ENCODE measurements at places on chromosomes 1 and 21.

DNA sequence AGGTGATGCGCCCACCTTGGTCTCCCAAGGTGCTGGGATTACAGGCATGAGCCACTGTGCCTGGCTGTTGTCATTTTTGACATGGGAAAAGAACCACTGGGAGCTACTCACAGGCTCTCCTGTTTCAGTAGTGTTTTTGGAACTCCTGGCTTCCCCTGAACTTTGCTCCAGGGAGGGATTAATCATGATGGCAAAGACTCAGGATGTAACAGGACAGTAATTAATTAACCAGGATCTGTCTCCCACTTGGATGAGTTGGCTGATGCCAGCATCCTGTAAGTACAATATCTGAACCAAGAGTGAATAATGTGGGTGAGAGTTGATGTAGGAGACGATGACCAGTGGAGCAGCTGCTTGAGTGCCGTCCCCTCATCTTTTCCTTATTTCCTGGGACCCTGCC is 4.9 kb downstream of the SFT2D2 start:
- no peak for DNase-seq

- no peak for DNase-seq
Observed at GRCh38 chr1:27622828-27623227, 12.2 kb downstream of the FGR start.

DNA sequence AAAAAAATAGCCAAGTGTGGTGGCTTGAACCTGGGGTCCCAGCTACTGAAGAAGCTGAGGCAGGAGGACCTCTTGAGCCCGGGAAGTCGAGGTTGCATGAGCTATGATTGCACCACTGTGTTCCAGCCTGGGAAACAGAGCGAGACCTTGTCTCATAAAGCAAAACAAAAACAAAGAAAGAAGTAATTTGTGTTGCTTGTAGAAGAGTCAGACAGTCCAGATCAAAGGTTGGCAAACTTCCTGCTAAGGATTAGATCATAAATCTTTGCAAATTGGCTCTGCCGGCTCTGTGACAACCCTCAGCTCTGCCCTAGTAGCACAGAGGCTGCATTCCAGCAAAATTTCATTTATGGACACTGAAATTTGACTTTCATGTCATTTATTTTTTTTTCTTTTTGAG is 19.0 kb upstream of the MFN2 start:
- DNase-seq, result no peak

DNA sequence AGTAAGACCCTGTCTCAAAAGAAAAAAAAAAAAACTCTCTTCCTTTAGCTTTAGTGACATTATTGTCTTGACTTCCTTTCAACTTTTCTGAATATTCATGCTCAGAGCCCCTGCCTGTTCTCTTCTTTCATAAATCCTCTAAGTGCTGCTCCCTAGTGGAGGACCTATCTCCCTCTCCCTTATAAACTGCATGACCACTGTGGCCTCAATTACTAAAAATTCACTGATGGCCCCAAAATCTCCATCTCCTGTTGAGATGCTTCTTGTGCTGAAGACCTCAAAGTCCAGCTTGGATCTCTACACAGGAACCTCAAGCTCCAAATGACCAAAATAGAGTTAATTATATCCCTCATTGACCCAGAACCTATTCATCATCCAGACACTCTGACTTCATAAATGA is 7.8 kb downstream of the ITLN1 start:
- no peak for DNase-seq

GRCh38 chr1:12530462-12531178 is 87.4 kb downstream of the DHRS3 start:
- no peak for DNase-seq

- no peak for DNase-seq
Observed at GRCh38 chr1:225434046-225434445, 6.2 kb upstream of the LBR start.

DNA sequence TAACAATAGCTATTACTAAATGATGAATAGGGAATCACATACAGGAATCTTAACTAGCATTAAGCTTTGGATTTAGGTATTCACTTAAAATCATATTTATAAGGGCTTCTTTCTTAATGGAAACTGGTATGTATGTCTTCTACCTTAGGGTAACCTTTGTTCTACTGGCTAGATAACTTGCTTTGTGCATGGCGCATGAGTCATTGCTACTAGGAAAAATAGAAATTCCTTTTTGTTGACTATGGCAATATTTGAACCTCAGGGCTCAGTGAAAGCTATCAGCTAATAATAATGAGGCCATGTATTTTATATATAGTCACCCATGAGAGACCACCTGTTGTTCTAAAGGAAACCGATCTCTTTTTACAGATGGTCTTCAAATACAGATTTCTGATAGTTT is 72.5 kb downstream of the RPS6KC1 start:
- peak; percentile 14 for DNase-seq

DNA sequence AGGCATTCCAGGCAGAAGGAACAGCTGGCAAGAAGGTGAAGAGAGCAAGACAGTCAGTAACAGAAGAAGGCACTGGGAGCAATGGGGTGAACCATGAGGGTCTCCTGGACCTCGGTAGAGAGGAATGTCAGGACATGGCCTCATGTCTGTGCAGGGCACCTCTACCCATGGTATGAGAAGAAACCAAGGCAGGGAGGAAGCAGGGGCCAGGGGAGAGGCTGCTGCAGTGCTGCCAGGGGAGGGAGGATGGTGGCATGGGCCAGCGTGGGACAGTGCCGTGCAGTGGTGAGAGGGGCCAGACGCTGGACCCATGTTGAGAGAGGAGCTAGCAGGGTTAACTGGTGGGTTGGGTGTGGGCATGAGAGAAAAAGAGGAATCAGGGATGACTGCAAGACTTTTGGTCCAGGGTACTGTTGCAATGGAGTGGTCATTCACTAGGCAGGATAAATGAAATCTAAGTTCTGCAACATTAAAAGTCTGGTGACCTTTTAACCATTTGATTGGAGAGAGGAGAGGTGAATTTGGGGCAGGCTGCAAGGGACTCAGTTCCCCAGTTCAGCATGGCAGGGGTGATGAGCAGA is 577.6 kb downstream of the MATN1 start:
- DNase-seq, result no peak

DNA sequence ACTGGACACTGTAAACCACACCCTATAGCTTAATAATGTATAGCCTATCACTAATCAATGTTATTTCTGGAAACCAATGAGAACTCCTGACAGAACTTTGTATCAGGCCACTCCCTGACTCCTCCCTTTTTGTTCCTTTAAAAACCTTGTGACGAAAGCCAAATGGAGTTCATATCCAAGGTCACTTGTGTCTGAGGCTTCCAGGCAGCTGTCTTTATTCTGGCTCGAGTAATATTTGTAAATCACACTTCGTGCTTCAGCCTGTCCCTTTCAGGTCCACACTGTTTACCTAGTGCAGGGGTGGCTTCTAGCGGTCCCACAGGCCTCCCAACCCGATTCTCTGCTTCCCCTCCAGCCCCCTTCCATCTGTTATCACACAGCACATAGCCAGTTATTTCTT is 16.2 kb upstream of the CAPN9 start:
- DNase-seq, result no peak

- DNase-seq, result no peak
Observed at GRCh38 chr1:87143413-87144135, 185.1 kb upstream of the LMO4 start.

GRCh38 chr1:234771642-234772344 is 161.8 kb upstream of the IRF2BP2 start:
- DNase-seq, result no peak

DNA sequence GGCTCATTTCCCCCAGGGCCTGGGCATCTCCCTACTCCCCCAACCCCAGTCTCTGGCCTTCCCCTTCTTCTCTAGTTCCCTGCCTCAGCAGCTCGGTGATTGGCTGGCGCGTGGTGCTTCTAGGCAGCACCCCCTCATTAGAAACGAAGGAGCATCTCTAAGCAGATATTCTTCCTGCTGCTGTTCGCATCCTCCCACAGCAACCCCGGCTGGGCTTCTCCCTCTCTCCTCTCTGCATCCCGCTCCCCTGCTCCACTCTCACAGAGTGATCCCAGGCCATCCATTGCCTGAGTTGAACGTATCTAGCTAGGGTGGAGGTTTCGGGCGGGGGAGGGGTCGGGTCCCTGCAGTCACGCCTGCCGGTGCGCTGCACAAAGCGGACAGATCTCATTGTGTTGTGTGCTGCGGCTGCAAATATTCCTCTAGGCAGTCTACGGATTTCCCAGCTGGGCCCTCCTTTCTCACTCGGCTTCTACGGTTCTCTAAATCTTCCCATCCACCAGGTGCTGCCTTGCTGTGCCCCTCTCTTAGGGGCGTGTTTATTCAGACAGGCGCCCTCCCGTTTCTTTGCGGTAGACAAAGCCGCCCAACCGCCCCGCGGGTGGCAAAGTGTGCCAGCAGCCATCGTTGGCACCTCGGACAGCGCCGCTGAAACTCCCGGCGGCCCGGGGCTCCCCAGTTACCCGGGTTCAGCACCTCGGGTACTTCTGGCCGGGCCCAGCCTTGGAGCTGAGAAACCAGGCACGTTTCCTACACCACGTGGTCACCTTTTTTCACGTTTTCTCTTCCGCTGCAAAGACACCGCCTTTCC is 2.2 kb downstream of the CACNA1E start:
- DNase-seq, result peak; percentile 45

GRCh38 chr1:181208083-181208482 is 119.6 kb downstream of the IER5 start:
- DNase-seq, result no peak

- DNase-seq, result no peak
Observed at GRCh38 chr1:225449261-225449660, 21.4 kb upstream of the LBR start.

DNA sequence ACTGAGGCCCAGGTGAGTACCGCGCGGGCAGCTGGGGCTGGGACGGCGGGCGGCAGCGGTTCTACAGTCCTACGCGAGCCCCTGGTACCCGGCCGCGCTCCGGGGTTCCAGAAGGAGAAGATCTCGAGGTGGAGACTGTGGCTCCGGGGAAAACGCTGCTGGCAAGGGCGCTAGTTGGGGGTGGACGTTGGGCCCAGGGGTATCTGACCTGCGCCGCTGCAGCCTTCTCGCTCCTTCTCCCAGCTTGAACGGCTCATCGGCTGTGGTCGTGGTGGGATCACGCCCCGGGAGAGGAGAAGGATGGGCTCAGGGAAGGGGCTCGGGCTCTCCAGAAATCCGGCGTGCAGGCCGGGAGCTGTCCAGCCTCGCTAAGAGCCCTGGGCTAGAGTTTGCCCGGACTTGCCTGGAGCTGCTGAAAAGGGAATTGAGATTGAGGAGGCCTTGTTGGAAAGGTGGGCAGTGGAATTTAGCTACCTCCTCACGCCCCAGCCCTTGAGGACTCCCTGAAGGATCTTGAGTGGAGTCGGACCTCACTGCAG is 1.1 kb upstream of the POU3F1 start:
- peak; percentile 70 for DNase-seq

DNA sequence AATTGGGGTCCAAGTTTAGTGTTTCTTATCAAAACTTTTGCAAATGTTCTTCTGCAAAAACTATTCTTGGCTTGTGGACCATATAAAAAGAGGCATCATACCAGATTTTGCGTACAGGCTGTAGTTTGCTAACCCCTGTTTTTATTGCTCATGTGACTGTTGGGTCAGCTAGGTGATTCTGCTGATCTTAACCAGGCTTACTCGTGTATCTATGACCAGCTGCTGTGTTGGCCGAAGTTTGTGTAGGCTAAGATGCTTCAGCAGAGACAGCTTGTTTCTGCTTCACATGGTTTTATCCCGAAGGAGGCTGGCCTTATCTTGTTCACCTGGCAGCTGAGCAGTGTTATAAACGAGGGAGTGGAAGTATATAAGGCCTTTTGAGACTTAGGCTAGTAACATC is 38.2 kb downstream of the POU2F1 start:
- DNase-seq, result no peak

- DNase-seq, result no peak
Observed at GRCh38 chr1:9823693-9823942, 147 bp downstream of the CLSTN1 start.

DNA sequence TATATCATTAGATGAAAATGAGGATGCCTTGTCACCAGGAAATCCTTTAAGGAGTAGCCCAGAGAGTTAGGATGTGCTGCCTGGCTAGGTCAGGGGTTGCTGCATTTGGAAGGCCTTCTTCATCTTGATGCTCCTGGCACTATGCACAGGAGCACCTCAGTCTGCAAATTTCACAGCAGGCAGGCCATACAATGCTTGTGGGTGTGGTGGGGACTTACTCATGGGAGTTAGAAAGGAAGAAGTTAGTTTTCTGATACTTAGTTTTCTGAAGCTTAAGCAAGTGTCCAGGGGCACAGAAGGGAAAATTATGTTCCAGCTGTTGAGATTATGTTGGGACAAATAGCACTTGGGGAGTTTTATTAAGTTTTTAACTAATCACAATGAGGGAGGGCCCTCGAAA is 11.4 kb downstream of the HLX start:
- no peak for DNase-seq

DNA sequence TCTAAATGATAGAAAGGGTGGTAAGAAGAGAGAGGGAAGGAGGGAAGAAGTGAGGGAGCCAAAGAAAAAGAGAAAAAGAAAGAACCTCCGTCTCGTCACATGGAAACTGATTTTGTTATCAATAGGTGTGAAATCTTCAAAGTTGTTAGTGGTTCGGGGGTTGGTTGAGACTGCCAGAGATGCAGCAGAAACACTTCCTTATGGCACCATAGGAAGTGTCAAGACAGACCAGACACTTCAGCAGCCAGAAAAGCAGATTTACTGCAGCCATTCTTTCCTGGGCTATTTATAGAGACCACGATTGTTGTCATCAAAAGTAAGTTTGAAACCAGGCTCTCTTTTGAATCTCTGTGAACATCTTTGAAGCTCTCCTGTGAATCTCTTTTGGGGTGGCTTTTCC is 150.5 kb downstream of the PLPPR5 start:
- DNase-seq, result no peak

GRCh38 chr1:52915855-52916220 is 5.7 kb downstream of the ECHDC2 start:
- DNase-seq, result no peak

GRCh38 chr21:26845066-26845758 is at the start of gene ADAMTS1:
ADAMTS1 (minus strand) TSS chr21:26845409; CDS start chr21:26844954, 455 bp downstream.
- DNase-seq, result peak; percentile 94
